ENCODE measurements at places on chromosomes 4 and X. TPM values are rescaled to one million over a fixed set of nuclear protein-coding genes. Genes with fewer than 3 reads are reported as not detected.

TTC29 gene
- not detected for total RNA-seq

SULT1E1 gene
- not detected for total RNA-seq

TBC1D8B gene
- total RNA-seq: 2.5 TPM

FAM236D gene
- not detected for total RNA-seq

CNGA1 gene
- total RNA-seq: not detected

IL13RA1 gene
- 10.6 TPM for total RNA-seq

S100G gene
- not detected for total RNA-seq

LRPAP1 gene
- total RNA-seq: 245 TPM

GRCh38 chr4:165095291-165095690 is 17.4 kb downstream of the TMEM192 start:
- no peak overlapping the region for H3K27ac ChIP-seq
- H3K27me3 ChIP-seq: no peaks in the 10 kb centered on the region
- no peak overlapping the region for H3K4me3 ChIP-seq
- no peak for DNase-seq
- no peaks in the 10 kb centered on the region for H3K4me1 ChIP-seq
- H3K36me3 ChIP-seq: peaks cover 36% of the 10 kb centered on the region

- no peaks in the 10 kb centered on the region for H3K27me3 ChIP-seq
- H3K27ac ChIP-seq: no peak overlapping the region
- no peak overlapping the region for H3K4me3 ChIP-seq
- no peak for DNase-seq
Observed at GRCh38 chr4:5037553-5038551, 13.4 kb upstream of the STK32B start.

DNA sequence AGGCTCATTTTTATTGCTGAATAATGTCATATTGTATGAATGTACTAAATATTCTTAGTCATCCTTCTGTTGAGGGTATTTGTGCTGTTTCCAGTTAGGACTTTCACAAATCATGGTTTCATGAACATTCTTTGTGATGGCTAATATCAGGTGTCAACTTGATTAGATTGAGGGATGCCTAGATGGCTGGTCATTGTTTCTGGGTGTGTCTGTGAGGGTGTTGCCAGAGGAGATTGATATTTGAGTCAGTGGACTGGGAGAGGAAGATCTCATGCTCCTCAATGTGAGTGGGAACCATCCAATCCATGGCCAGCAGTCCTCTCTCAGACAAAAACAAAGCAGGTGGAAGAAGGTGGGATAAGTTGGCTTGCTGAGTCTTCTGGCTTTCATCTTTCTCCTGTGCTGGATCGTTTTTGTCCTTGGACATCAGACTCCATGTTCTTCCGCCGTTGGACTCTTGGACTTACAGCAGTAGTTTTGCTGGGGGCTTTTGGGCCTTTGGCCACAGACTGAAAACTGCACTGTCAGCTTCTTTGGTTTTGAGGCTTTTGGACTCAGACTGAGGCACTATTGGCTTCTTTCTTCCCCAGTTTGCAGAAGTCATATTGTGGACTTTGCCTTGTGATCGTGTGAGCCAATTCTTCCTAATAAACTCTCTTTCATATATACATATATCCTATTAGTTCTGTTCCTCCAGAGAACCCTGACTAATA is 11.9 kb upstream of the HS3ST1 start:
- H3K27ac ChIP-seq: no peak overlapping the region
- H3K27me3 ChIP-seq: no peaks in the 10 kb centered on the region
- peaks cover 31% of the 10 kb centered on the region for H3K4me1 ChIP-seq

GRCh38 chr4:31968842-31969241 is 1248.7 kb downstream of the PCDH7 start:
- no peaks in the 10 kb centered on the region for H3K36me3 ChIP-seq
- H3K27me3 ChIP-seq: no peaks in the 10 kb centered on the region
- no peak overlapping the region for H3K4me3 ChIP-seq

DNA sequence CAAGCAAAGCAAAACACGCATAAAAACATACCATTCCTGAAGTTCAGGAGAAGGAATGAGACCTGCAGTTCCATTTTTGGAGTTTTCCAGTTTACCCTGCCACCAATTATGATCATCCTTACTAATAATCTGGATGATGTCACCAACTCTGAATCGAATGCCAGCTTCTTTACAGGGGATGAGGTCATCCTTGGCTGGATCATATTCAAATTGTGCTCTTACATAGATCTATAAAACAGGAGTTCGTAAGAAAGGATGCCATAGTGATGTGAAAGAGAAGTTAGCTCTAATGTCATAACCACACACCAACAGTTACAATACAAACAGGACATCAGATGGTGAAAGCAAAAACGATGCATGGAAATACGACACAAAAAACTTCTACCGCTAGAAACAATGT is 106.5 kb downstream of the NYX start:
- no peak for DNase-seq
- no peaks in the 10 kb centered on the region for H3K27me3 ChIP-seq
- no peak overlapping the region for H3K4me3 ChIP-seq
- H3K27ac ChIP-seq: no peak overlapping the region
- no peaks in the 10 kb centered on the region for H3K36me3 ChIP-seq

DNA sequence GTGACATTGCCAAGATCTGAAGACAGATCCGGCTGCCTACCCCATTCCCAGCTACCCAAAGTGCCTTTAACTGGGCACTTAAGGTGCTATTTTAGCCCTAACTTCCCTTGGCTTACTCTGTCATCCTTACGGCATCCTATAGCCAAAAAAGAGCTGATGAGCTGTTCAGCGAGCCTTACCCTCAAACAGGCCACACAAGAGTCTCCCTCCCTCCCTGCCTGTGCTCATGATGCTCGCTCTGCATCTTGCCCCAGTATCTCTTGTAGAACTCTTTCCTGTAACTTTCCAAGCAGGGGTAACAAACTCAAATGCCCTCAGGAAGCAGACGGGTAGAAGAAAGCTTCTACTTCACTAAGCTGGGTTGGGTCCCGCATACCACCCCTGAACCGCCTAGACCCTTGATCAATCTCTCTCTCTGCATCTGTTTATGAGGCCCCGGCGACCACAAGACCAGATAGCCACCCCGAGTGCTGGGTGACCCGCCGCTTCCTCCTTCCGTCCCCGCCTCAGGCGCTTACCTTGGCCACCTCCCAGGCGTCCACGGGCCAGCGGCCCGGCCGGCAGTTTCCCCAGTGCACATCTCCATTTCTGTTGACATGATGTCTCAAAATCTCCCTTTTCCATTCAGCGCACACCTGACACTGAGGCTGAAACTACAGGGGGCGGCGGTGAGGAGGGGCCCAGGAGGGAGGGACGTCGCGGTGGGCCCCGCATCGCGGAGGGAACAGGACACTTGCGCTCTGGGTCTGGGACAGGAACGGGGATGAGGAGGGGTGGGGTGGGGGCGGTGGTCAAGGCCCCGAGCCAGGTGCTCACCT is 663 bp downstream of the CXorf38 start:
- H3K36me3 ChIP-seq: no peaks in the 10 kb centered on the region
- peaks cover 10% of the 10 kb centered on the region for H3K4me1 ChIP-seq
- H3K27me3 ChIP-seq: no peaks in the 10 kb centered on the region

DNA sequence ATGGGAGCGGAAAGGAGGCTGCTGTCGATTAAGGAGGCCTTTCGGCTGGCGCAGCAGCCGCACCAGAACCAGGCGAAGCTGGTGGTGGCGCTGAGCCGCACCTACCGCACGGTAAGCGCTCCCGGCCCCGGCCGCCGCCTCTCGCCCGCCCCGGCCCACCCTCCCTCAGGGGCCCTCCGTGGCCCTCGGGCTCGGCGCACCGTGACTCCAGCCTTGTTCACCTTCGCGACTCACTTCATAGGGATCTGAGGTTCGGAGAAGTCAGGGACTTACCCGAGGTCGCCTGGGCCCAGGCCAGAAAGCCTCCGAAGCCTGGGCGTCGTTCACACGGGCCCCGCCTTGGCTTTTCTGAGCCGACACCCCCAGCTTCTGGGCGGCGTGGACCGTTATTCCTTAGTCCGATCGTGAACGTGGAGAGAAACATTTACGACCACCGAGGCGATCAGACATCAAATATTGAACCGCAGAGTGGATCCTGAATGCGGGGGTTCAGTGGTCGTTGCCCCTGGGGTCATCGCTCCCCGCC is 362 bp downstream of the NCAPG start:
- H3K4me1 ChIP-seq: peaks cover 42% of the 10 kb centered on the region
- H3K27me3 ChIP-seq: no peaks in the 10 kb centered on the region
- DNase-seq: no peak
- no peaks in the 10 kb centered on the region for H3K36me3 ChIP-seq
- H3K4me3 ChIP-seq: peak overlapping the region; percentile 80

DNA sequence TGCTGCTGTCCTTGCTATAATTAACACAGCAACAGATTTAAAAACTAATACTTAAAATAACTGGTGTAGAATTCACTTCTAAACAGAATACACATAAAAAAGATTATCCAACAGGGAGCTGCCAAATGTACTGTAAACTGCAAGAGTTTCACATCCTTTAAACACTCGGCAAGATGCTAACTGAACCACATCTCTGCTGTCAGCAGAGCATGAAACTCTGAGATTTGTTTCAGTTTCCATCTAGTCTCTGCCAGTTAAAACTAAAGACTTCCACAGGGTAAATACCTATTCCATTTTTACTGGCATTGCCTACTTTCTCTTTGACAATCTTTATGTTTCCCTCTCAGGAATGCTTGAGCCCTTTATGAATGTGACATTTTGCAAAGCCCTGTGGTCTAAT is 127.7 kb downstream of the SLC7A11 start:
- no peaks in the 10 kb centered on the region for H3K36me3 ChIP-seq
- H3K27ac ChIP-seq: no peak overlapping the region
- H3K4me1 ChIP-seq: no peaks in the 10 kb centered on the region
- no peak for DNase-seq

- H3K27me3 ChIP-seq: no peaks in the 10 kb centered on the region
- DNase-seq: no peak
- H3K36me3 ChIP-seq: peaks cover 21% of the 10 kb centered on the region
- no peak overlapping the region for H3K4me3 ChIP-seq
- H3K4me1 ChIP-seq: no peaks in the 10 kb centered on the region
Observed at GRCh38 chr4:3136454-3136853, 62.0 kb downstream of the HTT start.

- no peak overlapping the region for H3K4me3 ChIP-seq
- H3K27ac ChIP-seq: no peak overlapping the region
- H3K36me3 ChIP-seq: no peaks in the 10 kb centered on the region
Observed at GRCh38 chrX:18098763-18099162, 121.9 kb downstream of the BEND2 start.

DNA sequence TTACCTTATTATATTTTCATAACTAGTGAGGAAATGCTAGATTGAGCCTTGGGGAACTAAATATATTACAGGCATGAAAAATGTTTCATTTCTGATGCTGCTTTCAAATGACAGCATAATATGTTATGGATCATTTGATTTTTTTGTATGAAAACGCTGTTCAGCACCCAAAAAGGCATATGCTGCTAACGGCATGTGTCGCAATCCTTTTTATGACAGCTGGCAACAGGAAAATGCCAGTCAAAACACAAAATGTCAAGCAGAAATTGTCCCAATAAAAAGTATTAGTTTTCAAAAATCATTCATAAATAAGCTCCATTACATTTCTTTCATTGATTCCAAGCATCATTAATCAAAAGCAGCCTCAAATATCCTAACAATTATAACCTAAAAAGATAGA is 1244.5 kb downstream of the PCDH7 start:
- no peaks in the 10 kb centered on the region for H3K27me3 ChIP-seq
- no peak overlapping the region for H3K27ac ChIP-seq
- no peak for DNase-seq
- H3K4me1 ChIP-seq: no peaks in the 10 kb centered on the region
- H3K4me3 ChIP-seq: no peak overlapping the region

- H3K27ac ChIP-seq: no peak overlapping the region
- no peak for DNase-seq
- H3K36me3 ChIP-seq: no peaks in the 10 kb centered on the region
- H3K4me3 ChIP-seq: no peak overlapping the region
- no peaks in the 10 kb centered on the region for H3K27me3 ChIP-seq
- H3K4me1 ChIP-seq: no peaks in the 10 kb centered on the region
Observed at GRCh38 chr4:26194764-26195163, 126.0 kb upstream of the RBPJ start.

DNA sequence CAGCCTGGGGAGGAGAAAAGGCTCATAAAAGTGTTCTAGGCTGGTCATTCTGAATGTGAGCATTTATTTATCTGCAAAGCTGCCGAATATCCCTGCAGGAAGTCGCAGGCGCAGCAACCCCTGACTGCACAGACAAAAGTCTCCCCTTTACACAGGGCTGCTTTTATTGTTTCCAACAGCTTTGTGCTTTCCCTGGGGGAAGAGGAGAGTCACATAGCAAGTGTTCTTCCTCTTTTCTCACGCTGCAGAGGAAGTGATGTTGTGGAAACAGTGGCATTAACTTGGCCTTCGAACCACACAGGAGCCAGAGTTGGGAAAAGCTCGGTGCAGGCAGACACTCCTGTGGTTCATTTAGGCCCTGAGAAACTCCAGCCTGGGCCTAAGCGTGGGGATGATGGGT is 81.5 kb upstream of the BCOR start:
- H3K4me1 ChIP-seq: peaks cover 12% of the 10 kb centered on the region
- peaks cover 46% of the 10 kb centered on the region for H3K27me3 ChIP-seq
- H3K27ac ChIP-seq: no peak overlapping the region

GRCh38 chr4:159363361-159363760 is 260.5 kb downstream of the RAPGEF2 start:
- H3K36me3 ChIP-seq: peaks cover 16% of the 10 kb centered on the region
- H3K27me3 ChIP-seq: no peaks in the 10 kb centered on the region
- H3K4me1 ChIP-seq: no peaks in the 10 kb centered on the region
- no peak overlapping the region for H3K27ac ChIP-seq

GRCh38 chr4:111064342-111064993 is 441.6 kb upstream of the PITX2 start:
- no peaks in the 10 kb centered on the region for H3K36me3 ChIP-seq
- no peak for DNase-seq
- H3K27ac ChIP-seq: no peak overlapping the region
- H3K4me1 ChIP-seq: no peaks in the 10 kb centered on the region
- H3K27me3 ChIP-seq: no peaks in the 10 kb centered on the region

- H3K27ac ChIP-seq: peak overlapping the region; percentile 74
- H3K4me1 ChIP-seq: no peaks in the 10 kb centered on the region
- peak; percentile 43 for DNase-seq
- no peaks in the 10 kb centered on the region for H3K36me3 ChIP-seq
- H3K4me3 ChIP-seq: peak overlapping the region; percentile 59
Observed at GRCh38 chrX:50812995-50813842, 775 bp downstream of the SHROOM4 start.

DNA sequence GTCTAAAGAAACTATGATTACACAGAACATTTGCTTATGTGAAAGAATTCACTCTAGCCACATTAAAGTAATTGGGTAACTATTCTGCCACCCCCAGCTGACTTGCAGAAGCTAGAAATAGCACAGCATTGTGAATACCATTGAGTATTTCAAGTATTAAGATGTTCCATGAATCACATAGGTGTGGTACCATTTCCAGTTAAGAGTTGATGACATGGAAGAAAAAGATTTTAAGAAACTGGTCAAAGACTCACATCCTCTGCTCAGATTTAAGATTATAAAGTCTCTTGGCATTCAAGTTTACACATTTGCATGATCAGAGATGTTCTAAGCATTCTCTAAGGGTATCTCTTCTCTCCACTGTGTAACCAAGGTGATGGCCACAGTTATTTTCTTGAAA is 287.5 kb downstream of the CAMK2D start:
- H3K4me1 ChIP-seq: no peaks in the 10 kb centered on the region
- peaks cover 8% of the 10 kb centered on the region for H3K36me3 ChIP-seq
- no peaks in the 10 kb centered on the region for H3K27me3 ChIP-seq
- H3K4me3 ChIP-seq: no peak overlapping the region
- H3K27ac ChIP-seq: no peak overlapping the region
